ENCODE measurements at places on chromosomes 13 and 19. TPM values are rescaled to one million over a fixed set of nuclear protein-coding genes. Genes with fewer than 3 reads are reported as not detected.
A peak's percentile ranks its signal among the peaks of the same experiment; 100 is the strongest.

The GPR4 gene
- total RNA-seq: not detected

The SIGLEC10 gene
- not detected for total RNA-seq

The ERICH4 gene
- total RNA-seq: not detected

The F10 gene
- 6.8 TPM for total RNA-seq

The MAB21L1 gene
- total RNA-seq: not detected

The TMEM272 gene
- 0.15 TPM for total RNA-seq

The SPART gene
- 48.1 TPM for total RNA-seq

The SLC15A1 gene
- not detected for total RNA-seq

The MIA gene
- not detected for total RNA-seq

The RNF113B gene
- total RNA-seq: not detected

- no peak for DNase-seq
Observed at GRCh38 chr19:20481736-20482135, 83.8 kb downstream of the ZNF737 start.

DNA sequence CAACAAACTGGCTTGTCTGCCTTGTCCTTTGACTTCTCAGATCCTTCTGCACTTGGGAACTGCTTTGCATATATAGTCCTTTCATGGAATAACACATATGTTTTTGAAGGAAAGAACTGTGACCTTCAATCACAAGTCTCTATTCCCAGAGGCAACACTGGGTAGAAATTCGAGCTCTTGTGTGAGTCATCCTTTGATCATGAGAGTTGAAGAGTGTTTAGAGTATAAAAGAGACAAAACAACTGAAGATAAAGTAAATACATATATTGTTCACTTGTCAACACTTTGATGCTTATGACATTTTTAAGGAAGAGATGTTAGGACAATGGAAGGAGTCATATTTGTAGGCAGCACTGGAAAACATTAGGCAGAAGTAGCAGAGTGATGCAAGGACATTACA, 5.2 kb upstream of the OR7A5 start:
- DNase-seq: no peak

DNA sequence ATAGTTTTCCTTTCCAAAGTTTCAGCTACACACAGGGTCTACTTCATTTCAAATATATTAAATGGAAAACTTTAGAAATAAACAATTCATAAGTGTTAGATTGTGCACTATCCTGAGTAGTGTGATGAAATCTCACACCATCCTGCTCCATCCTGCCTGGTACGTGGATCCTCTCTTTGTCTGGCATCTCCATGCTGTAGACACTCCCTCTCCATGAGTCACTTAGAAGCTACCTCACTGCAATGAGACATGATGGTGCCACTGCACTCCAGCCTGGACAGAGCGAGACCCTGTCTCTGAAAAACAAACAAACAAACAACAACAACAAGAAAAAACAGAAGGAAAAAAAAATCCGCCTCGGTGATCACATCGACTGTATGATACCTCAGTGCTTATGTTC, 191.8 kb downstream of the PCCA start:
- DNase-seq: no peak

DNA sequence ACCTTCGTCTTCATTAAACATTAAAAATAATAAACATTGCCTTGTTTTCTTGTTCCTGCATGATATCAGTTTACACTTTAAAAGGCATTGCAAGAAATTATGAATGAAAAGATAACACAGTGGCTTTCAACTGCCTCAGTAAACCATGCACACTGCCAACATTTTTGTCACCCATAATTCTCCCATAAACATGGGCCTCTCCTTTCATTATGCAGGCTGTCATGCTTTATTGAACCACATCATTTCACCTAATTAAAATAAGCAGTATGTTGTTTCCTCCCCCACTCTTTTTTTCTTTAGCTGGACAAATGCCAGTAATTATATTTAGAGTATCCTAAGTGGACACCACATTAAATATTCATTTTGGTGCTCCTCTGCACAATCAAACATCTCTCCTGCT, 1566.5 kb upstream of the SLC10A2 start:
- no peak for DNase-seq

GRCh38 chr13:95505265-95505664, 47.3 kb upstream of the CLDN10 start:
- peak; percentile 47 for DNase-seq

GRCh38 chr13:28316836-28317235, 178.1 kb downstream of the FLT1 start:
- no peak for DNase-seq

- no peak for DNase-seq
Observed at GRCh38 chr13:107025991-107026390, 458.1 kb upstream of the ARGLU1 start.

DNA sequence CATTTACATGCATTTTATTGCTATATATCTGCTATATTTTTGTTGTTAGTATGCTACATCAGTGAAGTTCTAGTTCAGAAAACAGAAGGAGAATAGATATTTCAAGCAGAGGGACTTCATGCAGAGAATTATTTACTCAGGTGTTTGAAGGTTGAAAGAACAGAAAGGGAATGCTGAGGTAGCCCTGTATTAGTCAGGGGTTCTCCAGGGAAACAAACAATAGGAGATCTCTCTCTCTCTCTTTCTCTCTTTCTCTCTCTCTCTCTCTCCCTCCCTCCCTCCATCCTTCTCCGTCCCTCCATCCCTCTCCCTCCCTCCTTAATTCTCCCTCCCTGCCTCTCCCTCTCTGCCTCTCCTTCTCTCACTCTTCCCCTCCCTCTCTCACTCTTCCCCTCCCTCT, 114.3 kb upstream of the TDRD3 start:
- no peak for DNase-seq

GRCh38 chr19:46471116-46471733, at the start of gene PNMA8A:
Gene PNMA8A, minus strand, starts transcription at chr19:46471563. Its CDS starts 528 bp downstream, at chr19:46471035.
- DNase-seq: peak; percentile 97

GRCh38 chr13:87820241-87820640, 149.1 kb downstream of the SLITRK5 start:
- no peak for DNase-seq

- no peak for DNase-seq
Observed at GRCh38 chr13:78524936-78525335, 78.4 kb downstream of the POU4F1 start.

DNA sequence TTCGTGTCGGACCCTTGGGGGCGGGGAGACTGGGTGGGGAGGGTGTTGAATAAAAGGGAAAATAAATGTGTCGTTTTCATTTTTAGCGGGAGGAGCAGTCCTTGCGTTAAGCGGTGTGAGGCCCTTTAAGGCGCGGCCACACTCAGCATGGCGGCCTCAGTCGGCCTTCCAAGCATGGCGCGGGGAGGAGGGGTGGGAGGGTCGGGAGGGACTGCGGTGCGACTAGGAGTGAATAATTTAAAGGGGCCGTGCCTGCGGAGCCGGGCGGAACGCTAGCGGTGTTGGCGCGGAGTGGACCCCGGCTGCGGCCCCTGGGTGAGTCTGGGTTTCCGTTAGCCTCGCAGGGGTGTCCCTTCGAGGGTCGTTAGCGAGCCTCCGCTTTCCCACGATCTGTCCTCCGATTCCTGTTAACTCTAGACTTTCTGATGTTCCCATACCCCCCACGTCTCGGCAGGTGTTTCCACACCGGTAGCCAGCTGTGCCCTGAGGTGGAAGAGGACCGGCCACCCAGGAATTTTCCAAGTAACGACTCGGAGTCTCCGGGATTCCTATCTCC, 1.5 kb upstream of the PNPLA6 start:
- DNase-seq: peak; percentile 94

DNA sequence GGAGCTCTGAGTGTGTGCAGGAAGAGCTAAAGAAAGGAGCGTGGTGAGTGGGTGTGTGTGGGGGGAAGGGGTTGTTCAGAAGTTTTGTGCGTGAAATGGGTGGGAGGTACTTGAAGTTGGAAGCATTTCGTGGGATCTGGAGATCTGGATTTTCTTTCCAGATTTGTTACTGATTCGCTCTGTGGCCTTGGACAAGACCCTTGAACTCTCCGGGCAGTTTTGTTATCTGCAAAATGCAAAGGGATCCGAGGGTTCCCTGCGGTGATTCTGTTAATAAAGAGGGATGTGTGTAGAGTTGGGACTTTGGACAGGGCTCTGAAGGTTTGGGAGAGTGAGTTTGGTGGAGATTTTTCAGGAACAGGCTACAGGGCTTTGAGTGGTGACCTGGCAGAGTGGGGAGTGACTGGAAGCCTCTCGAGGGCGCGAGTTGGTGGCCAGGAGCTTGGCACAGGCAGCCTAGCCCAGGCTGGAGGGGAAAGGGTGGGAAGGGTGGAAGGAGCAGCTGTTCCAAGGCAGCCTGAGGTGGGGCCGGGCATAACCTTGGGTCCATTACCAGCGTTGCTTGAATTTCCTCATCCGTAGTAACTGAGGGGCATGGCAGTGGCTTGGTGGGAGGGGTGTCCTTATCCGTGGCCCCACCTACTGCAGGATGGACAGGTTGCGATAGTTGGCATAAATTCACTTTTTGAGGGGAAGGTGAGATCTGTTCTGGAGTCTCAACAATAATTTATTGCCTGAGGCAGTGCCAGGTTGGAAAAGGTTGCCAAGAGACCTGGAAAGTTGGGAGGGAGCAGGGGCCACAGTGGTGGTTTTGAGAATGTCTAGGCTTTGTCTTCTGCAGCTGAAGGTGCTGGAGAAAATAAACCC, 2.1 kb downstream of the ACTN4 start:
- no peak for DNase-seq

DNA sequence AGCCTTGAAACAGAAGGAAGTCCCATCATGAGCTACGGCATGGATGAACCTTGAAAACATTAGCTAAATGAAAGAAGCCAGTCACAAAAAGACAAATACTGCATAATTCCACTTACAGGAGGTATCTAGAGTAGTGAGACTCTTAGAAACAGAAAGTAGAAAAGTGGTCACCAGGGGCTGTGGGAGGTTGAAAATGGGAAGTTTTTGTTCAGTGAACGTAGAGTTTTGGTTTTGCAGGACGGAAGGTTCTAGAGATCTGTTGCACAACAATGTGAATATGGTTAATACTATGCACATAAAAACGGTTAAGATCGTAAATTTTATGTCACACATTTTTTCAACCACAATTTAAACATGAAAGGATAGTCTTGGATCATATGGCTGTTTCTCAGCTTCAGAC, 11.9 kb upstream of the SLC10A2 start:
- DNase-seq: no peak

DNA sequence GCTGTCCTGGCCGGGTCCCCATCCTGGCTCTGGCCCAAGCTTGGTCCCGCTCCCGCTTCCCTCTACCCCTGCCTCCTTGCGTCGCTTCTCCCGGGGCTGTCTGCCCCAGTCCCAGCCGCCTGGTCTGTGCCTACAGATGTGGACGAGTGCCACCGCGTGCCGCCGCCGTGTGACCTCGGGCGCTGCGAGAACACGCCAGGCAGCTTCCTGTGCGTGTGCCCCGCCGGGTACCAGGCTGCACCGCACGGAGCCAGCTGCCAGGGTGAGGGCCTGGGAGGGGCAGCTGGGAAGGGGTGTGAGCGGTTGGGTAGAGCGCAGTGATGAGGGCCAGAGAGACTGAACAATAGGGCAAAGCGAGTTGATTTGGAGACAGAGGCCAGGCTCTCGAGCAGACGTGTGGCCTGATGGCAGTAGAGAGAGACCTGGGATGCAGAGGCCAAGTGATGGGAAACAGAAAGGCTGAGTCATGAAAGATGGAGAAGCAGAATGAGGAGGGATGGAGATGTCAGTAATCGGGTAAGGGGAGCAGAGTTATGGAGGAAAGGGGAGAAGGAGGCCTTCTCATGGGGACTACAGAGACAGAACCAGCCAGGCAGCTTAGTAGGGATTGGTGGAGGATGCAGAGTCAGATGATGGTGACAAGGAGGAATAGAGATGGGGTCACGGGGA, 9.4 kb downstream of the LTBP4 start:
- peak; percentile 43 for DNase-seq

DNA sequence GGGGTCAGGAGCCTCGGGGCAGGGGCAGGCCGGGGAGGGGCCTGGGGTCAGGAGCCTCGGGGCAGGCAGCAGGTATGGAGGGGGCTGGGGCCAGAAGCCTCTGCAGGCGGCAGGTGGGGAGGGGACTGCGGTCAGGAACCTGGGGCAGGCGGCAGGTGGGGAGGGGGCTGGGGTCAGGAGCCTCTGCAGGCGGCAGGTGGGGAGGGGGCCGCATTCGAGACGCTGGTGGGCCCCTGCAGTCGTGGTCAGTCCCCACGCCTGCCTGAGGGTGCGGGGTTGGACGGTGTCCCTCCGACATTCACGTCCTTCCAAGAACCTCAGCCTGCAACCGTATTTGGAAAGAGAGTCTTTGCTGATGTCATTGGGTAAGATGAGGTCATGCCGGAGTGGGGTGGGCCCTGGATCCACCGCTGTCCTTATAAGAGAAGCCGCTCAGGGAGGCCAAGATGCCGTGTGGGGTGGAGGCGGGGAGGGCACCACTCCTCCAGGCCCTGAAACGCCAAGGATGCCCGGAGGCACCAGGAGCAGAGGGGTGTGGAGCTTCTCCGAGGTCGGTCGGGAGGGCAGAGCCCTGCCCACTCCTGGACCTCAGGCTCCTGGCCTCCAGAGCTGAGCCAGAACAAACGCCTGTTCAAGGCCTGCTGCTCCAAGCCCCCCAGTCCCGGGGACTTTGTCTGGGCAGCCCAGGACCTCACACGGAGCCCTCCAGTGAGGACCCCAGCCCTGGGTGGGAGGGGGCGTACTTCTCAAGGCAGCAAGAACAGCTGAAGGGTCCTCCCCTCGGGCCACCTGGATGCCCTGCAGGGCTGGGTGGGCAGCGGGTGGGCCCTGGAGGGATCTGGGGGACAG, 30.1 kb downstream of the PIP5K1C start:
- DNase-seq: peak; percentile 45

- no peak for DNase-seq
Observed at GRCh38 chr19:35559781-35560180, 3.7 kb downstream of the ATP4A start.

- no peak for DNase-seq
Observed at GRCh38 chr19:46521241-46521868, 25.7 kb upstream of the PNMA8B start.

DNA sequence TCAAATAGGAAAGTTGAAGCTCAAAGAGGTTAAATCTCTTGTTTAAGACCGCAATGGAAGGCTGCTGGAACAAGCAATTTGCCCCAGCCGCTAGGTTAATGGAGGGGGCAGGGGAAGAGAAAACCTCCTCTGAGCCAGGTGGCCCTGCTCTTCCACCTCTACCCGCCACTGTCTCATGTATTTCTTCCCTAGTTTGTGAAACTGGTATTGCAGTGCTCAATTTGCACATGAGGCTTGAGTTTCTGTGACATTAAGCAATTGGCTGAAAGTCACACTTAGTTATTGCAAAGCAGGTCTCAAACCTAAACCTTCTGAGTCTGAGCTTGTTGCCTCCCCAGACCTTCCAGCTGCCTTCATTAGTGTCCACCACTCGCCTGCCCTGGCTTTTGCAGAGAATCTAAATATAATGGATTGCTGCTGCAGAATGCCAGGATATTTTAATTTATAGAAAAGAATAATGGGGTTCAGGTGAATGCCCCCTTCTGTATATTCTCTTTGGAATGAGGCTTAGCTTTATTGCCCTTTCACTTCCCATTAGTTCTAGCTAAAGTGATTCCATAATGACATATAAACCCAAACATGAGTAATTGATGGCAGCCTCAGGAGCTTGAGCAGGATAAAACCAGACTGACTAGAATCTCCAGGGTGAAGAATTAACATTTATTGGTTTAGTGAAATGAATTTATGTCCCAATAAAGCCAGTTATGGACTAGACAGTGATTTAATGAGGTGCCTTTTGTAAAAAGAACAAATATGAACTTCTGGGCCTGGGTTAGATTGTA, 27.0 kb upstream of the OLFM4 start:
- no peak for DNase-seq
